ENCODE measurements at places on chromosomes 5 and 9.
A peak's percentile ranks its signal among the peaks of the same experiment; 100 is the strongest.

DNA sequence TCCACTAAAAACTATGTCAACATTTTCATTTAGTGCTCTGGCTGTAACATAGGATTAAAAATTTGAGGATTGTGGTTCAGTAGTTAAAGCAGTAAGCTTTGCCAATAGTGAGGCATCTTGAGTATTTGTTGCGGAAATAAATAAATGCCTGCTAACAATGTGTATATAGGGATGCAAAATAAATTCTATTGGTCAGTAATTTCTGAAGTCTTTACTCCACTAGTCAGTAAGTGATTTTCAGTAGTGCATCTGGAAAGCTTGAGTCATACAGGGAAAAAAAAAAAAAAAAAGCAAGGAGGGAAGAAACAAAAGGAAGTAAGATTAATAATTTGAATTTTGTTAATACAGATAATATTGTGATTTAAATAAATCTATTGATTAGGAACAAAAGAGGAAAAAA, 21.0 kb downstream of the NIPBL start:
- DNase-seq: no peak

- DNase-seq: no peak
Measured at GRCh38 chr5:115855959-115856358, 14.2 kb downstream of the AP3S1 start.

GRCh38 chr9:1171546-1171945, 121.4 kb downstream of the DMRT2 start:
- peak; percentile 0 for DNase-seq

DNA sequence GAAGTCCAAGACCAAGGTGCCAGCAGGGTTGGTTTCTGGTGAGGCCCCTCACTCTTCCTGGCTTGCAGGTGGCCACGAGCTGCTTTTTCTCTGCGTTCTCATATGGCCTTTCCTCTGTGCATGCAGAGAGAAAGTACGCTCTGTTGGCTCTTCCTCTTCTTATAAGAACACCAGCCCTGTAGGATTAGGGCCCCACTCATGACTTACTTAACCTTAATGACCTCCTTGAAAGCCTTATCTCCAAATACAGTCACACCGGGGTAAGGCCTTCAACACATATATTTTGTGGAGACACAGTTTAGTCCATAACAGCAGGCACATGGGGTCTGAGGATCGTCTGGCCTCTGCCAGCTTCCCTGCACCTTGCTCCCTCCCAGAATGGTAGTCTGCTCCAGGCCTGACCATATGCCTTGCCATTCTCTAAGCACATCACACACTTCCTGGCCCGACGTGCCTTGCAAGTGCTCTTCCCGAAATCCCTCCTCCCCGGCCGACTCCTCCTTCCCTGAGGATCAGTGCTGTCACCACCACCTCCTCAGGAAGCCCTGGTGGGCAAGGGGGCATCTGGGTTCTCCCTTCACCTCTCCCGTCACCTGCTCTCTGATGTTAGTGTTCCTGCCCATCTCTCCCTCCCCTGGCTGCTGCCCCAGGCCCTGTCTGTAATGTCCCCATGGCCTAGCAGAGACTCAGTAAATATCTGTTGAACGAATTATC, 200.7 kb downstream of the AOPEP start:
- DNase-seq: no peak

- DNase-seq: no peak
Measured at GRCh38 chr5:136205061-136205702, 12.2 kb upstream of the SMIM32 start.

DNA sequence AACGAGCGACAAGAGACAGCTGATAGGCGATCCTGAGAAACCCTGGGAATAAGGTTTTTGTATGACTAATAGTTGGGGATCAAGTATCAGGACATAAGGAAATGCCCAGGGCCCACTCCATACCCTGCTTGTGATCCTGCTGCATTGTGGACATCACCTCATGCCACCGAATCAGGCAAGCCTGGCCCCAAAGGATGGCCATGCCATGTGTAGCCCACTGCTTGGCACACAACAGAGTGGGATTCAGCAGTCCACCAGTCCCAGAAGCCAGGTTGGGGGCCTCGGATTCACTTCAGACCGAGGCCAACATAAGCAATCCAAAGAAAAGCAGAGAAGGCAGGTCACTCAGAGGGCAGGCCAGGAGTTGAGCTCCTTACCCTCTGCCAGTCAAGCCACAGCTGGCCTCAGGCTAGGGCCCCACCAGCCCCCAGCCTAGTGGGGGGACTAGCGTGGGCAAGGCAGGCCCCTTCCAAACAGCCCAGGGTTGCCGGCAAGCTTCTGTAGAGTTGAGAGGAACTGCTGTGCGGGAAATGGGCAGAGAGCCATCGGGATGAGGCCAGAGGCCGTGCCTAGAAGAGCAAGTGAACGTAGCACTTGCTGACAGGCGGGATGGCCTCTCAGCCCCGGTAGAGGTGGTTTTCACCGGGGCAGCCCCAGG, 5.0 kb downstream of the NOP16 start:
- DNase-seq: no peak

GRCh38 chr9:81814794-81815464, 113.3 kb upstream of the SPATA31D4 start:
- no peak for DNase-seq

- no peak for DNase-seq
Measured at GRCh38 chr9:87263291-87263690, 234.4 kb upstream of the DAPK1 start.

- DNase-seq: no peak
Measured at GRCh38 chr5:141875022-141875740, 3.0 kb downstream of the PCDH1 start.

- DNase-seq: no peak
Measured at GRCh38 chr5:59637884-59638580, 255.5 kb downstream of the PDE4D start.

DNA sequence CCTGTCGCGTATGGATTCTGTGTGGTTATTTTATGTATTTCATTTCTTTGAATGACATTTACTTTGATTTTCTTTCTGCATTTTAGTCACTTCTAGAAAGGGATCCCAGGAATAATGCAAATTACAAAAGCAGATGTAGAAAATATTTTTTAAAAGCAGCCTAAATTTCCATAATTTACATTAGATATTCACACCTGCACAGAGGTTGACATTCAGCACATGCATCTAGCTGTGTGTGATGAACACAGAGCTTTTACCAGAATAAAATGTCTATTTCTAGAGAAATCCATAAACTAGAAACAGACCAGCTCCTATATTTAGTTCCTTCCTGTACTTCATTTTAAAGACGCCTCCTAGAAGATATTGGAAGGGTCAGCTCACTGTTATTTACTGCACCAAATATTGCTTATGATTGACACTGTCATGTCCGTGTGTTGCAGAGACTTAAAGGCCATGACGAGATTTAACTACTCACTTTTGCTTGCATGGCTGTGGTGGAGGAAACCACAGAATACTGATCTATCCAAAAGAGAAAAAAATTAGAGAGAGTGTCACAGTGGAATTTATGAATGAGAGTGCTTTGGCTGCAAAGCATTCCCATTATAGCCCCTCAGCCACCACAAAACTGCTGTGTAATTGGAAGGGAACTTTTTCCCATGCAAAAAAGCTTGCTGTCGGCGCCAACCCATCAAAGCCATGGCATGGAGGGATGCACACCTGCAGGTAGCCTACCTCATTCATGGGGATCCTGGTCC, 58.1 kb downstream of the EBF1 start:
- DNase-seq: no peak

DNA sequence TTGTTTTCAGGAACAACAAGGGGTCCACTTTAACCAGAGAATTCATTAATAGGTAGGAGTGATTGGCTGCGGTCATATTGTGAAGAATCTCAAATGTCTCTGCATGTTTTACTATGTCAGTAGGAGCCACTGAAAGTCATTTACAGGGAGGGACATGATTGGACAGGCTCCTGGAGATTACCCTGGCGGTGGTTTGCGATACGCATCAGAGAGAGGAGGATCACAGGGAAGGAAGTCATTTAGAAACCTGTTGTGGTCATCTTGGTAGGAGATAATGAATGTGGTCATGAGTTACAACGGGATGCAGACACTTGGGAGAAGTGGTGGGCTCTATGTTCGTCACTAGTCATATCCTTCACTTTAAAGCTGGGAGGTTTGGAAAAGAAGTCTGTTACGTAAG, 262.8 kb downstream of the FAM114A2 start:
- no peak for DNase-seq

- DNase-seq: no peak
Measured at GRCh38 chr5:109964136-109964535, 274.4 kb downstream of the MAN2A1 start.

DNA sequence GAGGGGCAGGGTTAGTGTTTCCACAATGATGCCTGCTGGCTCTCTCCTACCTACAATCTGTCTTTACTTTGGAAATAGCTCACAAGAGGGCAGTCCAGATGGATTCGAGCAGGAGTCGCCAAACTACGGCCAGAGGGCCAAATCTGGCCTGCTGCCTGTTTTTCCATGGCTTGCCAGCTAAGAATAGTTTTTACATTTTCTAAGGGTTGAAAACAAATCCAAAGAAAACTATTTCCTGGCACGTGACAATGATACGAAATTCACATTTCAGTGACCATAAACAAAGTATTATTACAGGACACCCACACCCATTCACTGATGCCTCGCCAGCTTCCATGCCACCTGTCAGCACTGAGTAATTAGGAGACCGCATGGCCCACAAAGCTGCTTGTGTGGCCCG, 162.9 kb upstream of the WWC1 start:
- no peak for DNase-seq

DNA sequence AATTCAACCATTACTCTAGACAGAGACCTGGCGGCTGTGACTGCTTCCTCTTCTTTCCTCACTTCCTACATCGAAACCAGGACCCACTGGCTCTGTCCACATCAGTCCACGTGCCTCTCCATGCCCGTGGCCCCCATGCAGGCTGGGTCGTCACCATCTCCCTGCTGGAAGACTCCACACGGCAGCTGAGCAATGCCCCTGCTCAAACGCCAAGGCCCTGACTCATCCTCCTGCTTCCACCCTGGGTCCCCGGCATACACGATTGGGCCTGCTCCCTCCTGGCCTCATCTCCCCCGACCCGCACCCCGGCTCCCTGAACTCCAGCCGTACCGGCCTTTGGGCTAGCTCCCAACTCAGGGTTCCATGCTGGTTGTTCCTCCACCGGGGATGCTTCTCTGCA, 67.2 kb upstream of the IER5L start:
- no peak for DNase-seq

GRCh38 chr5:28726815-28727214, 1688.4 kb upstream of the CDH9 start:
- DNase-seq: no peak

- peak; percentile 16 for DNase-seq
Measured at GRCh38 chr9:123929177-123929869, 603 bp downstream of the DENND1A start.

DNA sequence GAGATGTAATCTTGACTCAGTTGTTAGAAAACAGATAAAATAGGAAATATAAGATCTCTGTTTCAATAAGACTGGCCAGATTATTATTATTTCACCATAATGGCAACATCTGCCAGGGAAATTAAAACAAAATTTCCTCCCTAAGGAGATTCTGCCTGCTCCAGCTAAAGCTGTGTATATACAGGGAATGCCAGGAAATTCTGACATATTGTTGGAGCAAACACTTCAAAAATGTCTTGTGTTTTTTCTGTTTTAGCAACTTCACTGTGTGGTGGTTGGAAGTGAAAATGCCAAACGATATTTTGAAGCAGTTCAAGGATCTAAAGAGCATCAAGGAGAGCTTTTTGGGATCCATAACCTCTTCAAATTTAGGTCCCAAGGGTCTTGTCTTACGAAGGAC, 90.8 kb downstream of the ERCC6L2 start:
- no peak for DNase-seq

GRCh38 chr5:10432059-10433008, 9.3 kb upstream of the ROPN1L start:
- DNase-seq: no peak

- DNase-seq: no peak
Measured at GRCh38 chr5:42666869-42667268, 89.7 kb upstream of the CCDC152 start.

DNA sequence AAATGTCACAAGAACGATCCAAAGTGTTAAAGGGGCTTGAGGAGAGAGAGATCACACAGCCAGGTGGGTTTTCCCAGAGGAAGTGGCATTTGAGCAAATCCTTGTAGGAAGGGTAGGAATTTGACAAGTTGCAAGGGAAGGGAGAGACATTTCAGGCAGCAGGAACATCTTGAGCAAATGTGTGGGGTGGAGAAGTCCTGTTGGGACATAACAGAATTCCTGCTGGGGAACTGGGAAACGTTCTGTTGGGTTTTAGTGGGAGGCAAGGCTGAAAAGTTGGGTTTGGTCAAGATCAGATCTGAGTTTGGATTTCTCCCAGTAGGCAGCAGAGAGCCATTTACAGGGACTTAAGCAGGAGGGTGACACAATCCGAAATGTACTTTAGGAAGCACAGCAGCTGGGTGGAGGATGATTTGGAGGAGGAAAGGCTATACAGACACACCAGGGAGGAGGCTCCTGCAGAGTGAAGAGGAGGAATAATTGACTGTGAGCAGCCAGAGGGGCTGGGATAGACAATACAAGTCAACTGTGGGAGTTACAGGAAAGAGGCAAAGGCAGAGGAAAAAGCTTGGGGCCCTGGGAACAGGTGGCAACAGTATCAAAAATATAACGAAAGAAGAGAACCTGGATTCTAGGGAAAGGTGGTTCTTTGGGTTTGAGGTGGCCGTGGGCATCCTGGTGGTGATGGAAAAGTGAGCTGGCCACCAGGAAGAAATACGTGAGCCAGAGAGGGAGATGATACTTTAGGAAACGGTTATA, 3.1 kb upstream of the ZSWIM6 start:
- no peak for DNase-seq

DNA sequence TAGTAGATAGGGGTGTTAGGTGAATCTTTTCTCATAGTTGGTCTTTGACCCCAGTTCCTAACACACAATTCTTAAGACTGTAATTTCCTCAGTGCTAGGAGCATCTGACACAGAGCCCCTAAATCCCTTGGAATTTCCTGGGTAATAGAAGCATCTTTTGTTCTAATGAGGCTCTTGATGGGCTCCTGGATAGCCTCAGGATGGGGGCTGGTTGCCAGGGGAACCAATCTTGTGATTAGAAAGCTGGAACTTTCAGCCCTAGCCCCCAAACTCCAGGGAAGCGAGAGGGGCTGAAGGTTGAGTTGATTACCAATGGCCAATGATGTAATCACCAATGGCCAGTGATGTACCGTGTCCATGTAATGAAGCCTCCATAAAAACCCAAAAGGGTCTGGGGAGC, 44.5 kb downstream of the CCDC125 start:
- DNase-seq: no peak

GRCh38 chr5:114977979-114978573, 191.6 kb downstream of the TRIM36 start:
- no peak for DNase-seq

DNA sequence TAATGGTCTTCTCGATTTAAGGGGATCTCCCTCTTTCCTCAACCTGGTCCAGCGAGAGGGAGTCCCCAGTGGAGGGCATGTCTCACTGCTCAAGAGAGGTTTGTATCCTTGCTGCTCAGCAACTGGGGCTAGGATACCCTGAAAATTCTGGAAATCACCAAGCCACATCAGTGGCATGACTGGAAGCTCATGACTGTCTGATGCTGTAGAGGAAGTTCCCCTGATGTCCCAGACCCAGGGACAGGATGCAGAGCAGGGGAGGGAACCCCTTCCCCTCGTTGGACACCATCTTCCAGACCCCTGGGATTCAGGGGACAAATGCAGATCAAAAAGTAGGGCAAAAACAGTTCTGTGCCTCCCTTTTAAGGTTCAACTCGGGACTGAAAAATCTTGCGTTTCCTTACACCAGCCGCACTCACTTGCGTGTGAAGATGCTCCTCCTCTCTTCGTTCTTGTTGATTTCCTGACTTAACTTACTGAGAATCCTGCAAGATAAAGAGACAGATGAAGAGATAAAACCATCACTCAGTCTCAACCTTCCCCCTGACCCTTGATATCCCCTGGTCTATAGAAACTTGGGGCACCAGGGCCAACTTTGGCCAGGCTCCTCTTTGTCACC, 22.1 kb downstream of the LCP2 start:
- peak; percentile 67 for DNase-seq
